GM23248 (cell line): ENCODE measurements at places on chromosomes 1 and 21. TPM values are rescaled to one million over a fixed set of nuclear protein-coding genes. Genes with fewer than 3 reads are reported as not detected.

Gene SLAMF9
- polyA plus RNA-seq, result 0.48 and 0.51 TPM in 2 replicates

Gene MMEL1
- not detected in 2 replicates for polyA plus RNA-seq

Gene S100A14
- polyA plus RNA-seq, result 0.31 and 0.32 TPM in 2 replicates

Gene AKIRIN1
- polyA plus RNA-seq, result 65.5 and 68.5 TPM in 2 replicates

Gene OVAAL
- not detected in 2 replicates for polyA plus RNA-seq

Gene CRABP2
- 64.1 and 68.6 TPM in 2 replicates for polyA plus RNA-seq

Gene NUAK2
- 3.7 and 3.8 TPM in 2 replicates for polyA plus RNA-seq

Gene MCOLN2
- 0.25 and 0.31 TPM in 2 replicates for polyA plus RNA-seq

Gene VWA5B1
- not detected in 2 replicates for polyA plus RNA-seq

- H3K27me3 ChIP-seq, result no peaks in the 10 kb centered on the region
- H3K27ac ChIP-seq, result no peak overlapping the region
- peaks cover 28% of the 10 kb centered on the region for H3K4me1 ChIP-seq
- no peak for DNase-seq
- H3K36me3 ChIP-seq, result no peaks in the 10 kb centered on the region
- no peak overlapping the region for H3K4me3 ChIP-seq
Observed at GRCh38 chr1:213120961-213121360, 69.9 kb downstream of the RPS6KC1 start.

DNA sequence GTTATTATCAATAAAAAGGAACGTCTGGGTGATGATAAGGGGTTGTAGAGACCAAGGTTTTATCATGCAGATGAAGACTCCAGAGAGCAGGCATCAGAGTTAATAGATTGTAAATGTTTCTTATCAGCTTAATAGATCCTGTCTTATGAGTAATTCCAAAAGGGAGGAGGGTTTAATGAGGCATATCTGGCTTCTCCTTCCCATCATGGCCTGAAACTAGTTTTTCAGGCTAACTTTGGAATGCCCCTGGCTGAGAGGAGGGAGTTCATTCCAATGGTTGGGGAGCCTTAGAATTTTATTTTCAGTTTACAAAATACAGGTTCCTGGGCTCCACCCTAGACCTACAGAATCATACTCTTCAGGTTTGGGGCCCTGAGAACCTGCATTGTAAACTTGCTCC is 13.5 kb downstream of the PLA2G2D start:
- H3K36me3 ChIP-seq, result no peaks in the 10 kb centered on the region
- no peaks in the 10 kb centered on the region for H3K27me3 ChIP-seq
- H3K4me3 ChIP-seq, result no peak overlapping the region
- DNase-seq, result no peak

DNA sequence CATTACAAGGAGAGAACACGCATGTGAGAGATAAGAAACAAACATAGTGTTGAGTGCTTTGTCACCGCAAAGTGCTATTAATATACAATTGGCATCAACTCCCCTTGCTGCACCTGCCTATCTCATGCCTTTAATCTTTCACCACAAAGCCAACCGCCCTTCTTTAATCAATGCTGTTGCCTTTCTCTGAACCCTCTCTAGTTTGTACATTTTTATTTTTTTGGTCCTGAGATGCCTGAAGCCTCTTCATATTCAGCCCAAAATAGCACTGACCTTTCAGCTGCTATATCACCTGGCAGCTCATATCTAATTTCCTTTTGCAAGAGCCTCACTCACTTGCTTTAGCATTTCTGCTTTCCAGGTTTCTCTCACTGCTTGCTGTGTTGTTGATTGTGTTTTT is 504.7 kb downstream of the NUF2 start:
- no peak for DNase-seq
- H3K27ac ChIP-seq, result no peak overlapping the region
- peaks cover 6% of the 10 kb centered on the region; the same call in 1 of the 2 replicates for H3K4me1 ChIP-seq

GRCh38 chr1:54372978-54373377 is 33.2 kb downstream of the SSBP3 start:
- no peaks in the 10 kb centered on the region for H3K36me3 ChIP-seq
- no peak for DNase-seq
- H3K4me1 ChIP-seq, result peaks cover 11% of the 10 kb centered on the region
- H3K27ac ChIP-seq, result no peak overlapping the region
- no peak overlapping the region for H3K4me3 ChIP-seq

DNA sequence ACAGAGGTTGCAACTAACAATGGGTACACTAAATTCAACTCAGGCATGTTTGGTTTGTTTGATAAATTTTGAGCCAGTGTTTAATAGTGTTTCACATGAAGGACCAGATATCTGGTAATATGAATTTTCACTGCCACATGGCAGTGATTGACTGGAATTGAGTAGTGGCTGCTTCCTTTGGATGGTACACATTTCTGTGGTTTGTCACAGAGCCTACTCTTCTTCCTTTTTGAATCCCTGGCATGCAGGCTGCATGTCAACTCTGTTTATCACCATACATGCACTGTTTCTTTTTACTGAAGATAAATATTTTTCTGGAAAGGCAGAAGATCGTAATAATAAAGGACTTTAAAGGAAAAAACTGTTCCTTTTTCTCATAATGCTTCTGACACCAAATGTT is 35.5 kb downstream of the SDCCAG8 start:
- DNase-seq, result no peak
- peaks cover 8% of the 10 kb centered on the region; the same call in 1 of the 2 replicates for H3K36me3 ChIP-seq
- H3K4me3 ChIP-seq, result no peak overlapping the region
- H3K27ac ChIP-seq, result no peak overlapping the region
- peaks cover 50% of the 10 kb centered on the region for H3K4me1 ChIP-seq

- H3K36me3 ChIP-seq, result peaks cover 20% of the 10 kb centered on the region
- no peak overlapping the region for H3K27ac ChIP-seq
- no peak overlapping the region for H3K4me3 ChIP-seq
- H3K4me1 ChIP-seq, result peaks cover 55% of the 10 kb centered on the region
- DNase-seq, result no peak
- H3K27me3 ChIP-seq, result no peaks in the 10 kb centered on the region
Observed at GRCh38 chr1:26727476-26727875, 31.7 kb downstream of the ARID1A start.

DNA sequence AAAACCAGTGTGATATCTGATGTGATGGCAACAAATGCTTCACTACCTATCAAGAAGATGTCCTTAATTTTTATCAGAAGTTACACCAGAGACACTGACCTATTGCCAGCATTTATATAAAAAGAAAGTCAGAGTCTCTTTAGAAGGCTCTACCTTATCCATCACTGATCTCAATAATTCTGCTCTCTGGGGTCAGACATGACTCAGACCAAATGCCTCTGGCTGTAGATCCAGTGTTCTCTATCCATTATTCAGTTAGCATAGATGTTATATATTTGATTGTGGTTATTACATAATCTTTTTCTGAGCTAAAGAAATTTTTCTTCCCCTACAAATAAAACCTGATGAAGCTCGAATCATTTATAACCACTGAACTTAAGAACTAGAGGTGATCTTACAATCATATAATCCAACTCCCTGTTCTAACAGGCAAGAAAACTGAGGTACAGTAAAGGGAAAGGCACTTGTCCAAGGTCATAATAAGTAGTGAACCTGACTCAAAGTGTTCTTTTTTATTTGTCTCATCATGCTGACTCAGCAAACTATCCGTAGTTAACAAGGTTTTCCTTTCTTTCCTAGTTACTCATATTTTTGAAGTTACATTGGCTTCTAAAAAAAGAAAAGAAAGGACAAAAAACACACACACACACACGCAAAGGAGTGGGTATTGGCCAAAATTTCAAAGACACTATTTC is 43.6 kb upstream of the ESRRG start:
- DNase-seq, result no peak
- H3K36me3 ChIP-seq, result no peaks in the 10 kb centered on the region
- H3K27me3 ChIP-seq, result no peaks in the 10 kb centered on the region
- no peaks in the 10 kb centered on the region for H3K4me1 ChIP-seq

DNA sequence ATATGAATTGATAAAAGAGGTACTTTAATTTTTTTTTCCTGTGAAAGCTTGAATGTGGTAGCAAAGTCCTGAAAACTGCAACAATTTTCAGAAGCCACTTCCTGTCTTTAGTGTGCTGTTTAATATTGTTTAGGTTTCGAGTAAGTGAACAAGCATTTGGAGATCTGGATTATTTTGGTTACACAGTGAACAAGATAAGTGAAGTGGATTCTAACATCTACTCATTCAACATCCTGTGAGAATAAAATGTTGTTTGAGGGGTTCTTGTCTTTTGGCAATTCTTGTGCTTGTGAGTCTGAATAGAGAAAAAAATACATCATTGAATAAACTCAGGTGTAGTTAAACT is 35.2 kb upstream of the PLA2G4A start:
- H3K27me3 ChIP-seq, result no peaks in the 10 kb centered on the region
- no peaks in the 10 kb centered on the region for H3K4me1 ChIP-seq
- no peak overlapping the region for H3K4me3 ChIP-seq
- H3K27ac ChIP-seq, result no peak overlapping the region
- DNase-seq, result no peak
- H3K36me3 ChIP-seq, result no peaks in the 10 kb centered on the region
